Stimulated activated CD8-positive, alpha-beta memory T cell treated with anti-CD3 and anti-CD28 coated beads, Interleukin-12 subunit alpha, Interleukin-12 subunit beta, amount 100 ng/mL, for 4 hours (primary cell): ENCODE measurements at places on chromosomes 7 and 10.

- no peak for DNase-seq
Observed at GRCh38 chr10:62852961-62853702, 37.0 kb upstream of the EGR2 start.

- DNase-seq: no peak
Observed at GRCh38 chr7:145212050-145212449, 376.2 kb upstream of the TPK1 start.

DNA sequence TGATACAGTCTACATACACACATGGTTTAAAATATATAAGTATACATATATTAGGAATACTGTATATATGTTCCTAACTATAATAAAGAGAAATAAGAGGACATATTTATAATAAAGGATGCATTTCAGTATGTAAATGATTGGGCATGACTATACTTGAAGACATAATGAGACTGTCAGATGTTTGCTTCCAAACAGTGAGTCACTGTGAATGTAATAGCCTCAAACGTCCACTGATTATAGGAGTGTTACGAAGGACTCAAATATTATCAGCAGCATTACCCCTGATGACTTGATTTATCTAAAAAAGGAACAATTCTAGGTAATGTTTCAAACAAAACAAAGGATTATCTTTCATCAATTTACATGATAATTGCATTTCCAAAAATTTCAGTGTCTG lies 39.9 kb upstream of the NRBF2 start:
- no peak for DNase-seq

DNA sequence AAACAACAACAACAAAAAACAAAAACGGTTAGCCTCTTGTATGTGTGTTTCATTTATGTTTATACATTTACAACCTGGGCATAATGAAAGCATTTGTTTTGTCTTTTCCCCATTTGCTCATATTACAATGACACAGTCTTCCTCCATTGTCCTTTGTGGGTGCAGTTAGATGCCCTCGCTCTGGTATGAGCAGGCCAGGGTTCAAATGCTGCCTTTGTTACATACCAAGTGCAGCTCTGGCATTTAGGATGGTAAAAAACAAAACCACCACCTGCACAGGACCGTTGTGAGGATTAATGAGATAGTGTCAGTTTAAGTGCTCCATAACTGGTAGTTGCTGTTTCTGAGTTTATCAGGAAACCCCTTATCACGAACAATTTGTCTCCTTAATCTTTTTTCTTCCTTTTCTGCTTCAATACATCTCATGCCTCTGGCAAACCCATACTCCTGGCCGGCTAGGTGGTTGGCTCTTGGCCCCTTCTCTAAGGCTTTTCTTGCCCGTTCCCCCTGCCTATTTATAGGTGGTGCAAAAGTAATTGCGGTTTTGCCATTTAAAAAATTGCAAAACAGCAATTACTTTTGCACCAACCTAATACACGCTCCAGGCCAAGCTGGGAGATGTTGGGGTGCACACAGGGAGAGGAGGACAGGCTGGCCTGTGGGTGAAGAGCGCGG lies 18.6 kb upstream of the TMEM225B start:
- no peak for DNase-seq

- DNase-seq: no peak
Observed at GRCh38 chr7:43694399-43694748, 34.9 kb downstream of the COA1 start.

DNA sequence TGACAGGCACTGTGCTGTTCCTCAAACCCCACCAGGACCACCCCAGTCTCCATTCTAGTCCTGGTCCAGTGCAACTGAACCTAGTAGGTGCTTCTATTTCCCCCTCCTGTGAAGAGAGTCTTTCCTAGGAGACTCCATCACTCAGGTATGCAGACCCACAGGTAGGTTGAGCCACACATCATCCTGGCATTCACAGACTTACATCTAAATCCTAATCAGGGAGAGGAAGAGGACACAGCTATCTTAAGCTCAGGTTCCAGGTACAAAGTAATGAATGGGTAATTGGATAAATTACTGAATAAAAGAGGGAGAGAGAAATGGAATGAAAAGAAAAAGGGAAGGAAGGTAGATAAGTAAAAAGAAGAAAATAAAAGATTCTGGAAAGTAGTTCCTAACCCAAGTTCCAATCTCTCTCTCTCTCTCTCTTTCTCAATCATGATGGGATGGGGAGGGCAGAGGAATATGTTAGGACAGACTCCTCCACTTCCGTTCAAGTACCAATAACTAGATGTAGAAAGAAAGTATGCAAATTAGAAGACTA lies 139.8 kb upstream of the NAMPT start:
- no peak for DNase-seq

DNA sequence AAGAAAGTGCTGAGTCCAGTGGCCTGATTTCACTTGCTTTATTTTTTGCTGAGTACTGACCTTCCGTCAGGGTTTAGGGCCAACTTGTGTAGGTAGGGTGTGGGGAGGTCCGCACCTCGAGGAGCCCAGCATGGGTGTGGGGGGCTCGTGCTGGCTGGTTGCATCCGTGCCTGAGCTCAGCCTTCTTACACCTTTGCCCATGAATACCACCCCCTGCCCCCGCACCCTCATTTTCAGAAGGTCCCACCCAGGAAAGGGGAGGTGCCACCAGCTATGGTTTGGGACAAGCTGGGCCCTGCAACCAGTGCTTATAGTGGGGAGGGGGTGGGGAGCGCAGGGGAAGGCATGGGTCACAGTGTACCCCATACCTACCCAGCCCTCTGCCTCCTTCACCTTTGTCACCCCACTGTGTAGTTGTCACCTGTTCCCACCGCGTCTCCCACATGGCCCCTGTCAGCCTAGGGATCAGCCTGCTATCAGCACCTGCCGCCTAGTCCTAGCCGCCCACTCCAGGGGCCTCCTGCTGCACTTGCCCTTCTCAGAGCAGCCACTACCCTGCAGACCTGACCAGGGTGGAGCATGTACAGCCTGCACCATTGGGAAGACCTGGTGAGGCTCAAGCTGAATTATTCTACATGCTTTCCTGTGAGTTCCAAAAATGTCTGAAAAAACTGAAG lies 146.2 kb upstream of the RET start:
- DNase-seq: no peak

DNA sequence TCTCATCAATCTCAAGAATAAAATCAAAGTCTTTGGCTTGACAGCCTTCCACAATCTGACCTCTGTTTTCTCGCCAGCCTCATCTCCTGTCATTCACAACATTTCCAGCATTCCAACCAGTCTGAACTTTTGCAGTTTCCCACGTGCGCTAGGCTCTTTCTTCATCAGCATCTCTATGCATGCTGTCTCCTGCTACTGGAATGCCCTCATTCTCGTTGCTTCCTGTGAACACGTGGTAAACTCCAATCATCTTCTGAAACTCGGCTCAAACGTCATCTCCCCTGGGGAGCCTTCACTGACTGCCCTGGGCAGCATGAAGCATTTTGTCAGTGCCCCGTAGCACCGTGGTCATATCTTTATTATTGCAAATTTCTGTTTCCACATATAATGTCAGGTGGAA lies 12.2 kb upstream of the RSBN1L start:
- no peak for DNase-seq

DNA sequence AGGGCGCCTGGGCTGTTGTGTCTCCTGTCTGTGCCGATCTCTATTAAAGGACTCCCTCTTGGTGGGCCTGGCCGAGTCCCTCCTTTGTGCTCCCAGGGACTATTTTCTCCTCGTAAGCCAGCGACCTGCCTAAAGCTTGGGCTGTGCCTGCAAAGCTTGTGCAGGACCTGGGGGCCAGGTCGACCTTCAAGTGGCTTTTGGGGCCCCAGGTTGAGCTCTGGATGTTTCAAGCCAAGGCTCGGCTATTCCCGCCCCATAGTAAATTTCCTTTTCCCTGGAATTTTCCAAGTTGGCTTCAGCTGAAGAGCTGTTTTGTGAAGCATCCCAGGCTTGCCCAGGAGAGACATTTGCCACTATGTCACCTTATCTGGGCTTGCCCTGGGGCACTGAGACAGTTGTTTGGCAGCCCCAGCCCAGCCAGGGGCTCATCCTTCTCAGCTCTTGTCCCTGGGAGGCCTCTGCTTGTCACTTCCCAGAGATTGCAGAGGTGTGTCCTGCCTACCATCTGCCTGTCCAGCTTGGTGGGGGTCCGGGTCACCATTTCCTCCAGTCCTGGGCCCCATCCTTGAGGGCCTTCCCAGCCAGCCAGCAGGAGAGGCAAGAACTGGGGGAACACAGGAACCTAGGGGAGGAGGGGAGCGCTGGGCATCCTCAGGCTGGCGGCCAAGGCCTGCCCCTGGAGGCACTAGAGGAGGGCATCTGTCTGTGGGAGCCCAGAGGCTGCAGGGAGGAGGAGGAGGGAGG lies 20.2 kb downstream of the ZMIZ2 start:
- no peak for DNase-seq

DNA sequence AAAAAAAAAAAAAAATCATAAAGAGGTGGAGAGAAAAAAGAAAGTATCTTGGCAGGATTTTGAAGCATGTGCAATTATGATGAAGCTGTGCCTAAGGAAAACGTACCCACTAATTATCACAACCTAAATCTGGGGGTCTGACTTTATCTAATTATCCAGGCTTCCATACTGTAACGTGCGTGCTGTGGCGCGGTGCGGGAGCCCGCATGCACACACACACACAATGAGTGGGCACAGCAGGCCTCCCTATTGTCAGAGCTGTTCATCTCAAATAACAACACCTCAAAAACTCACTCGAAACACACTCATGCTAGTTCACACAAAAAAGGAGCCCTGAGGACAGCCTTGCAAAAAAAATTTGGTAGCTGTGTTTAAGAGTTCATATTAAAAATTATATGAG lies 31.9 kb downstream of the BEND7 start:
- DNase-seq: no peak

DNA sequence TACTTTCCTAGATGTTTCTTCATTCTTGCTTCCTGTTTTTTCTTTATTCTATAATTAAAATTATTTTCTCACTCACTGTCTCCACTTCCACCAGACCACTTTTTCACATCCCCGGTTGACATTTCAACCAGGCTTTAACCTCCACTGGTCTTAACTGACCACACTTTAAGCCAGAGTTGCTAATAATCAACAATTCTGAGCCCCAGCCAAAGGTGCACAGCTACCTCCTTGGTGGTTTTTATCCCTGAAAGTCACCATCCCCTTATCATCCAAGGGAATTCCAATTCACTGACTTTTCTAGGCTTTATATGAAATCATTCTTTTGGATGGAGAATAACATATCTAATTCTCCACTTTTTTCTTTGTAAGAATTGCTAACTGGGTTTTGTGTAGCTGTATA lies 138.9 kb downstream of the FRMD4A start:
- no peak for DNase-seq

- DNase-seq: no peak
Observed at GRCh38 chr7:7148798-7149481, 33.4 kb upstream of the C1GALT1 start.

DNA sequence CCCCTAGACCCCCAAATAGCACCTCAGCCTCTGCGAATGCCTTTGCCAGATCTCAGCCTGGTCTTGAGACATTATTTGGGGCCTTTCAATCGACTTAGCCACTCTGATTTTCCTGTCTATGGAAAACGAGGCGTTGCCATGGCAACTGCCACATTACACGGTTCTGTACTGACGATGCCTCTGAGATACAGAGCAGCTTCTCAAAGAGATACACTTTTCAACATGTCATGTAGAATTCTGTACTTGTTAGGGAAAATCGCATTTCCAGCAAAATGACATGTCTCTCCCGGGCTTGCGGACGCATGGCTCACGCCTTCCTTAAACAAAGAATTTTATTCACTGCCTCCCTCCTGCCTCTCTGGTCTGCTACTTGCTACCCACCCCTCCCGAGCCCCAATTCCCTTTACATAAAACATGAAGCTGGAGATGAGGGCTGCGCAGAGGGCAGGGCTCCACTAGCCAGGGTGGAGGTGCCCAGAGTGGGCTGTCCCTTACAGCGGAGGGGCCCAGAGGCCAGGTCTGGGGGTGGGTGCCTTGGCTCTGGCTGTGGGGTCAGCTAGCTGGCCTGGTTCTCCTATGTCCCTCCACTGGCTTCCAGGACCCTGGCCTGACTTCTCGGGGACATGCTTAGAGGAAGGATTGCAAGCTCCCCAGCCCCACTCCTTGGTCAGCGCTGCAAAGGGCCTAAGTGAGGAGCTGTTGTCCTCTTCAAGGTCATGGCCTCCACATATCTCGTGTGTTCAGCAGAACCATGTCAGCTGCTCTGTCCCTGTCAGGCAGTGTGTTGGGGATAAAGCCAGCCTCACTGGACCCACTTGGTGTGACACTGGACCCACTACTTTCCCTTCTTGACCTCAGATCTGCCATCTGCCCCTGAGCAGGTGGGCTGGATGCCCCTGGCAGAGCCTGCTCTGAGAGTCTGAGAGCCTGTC lies 342.5 kb downstream of the RPS24 start:
- no peak for DNase-seq

DNA sequence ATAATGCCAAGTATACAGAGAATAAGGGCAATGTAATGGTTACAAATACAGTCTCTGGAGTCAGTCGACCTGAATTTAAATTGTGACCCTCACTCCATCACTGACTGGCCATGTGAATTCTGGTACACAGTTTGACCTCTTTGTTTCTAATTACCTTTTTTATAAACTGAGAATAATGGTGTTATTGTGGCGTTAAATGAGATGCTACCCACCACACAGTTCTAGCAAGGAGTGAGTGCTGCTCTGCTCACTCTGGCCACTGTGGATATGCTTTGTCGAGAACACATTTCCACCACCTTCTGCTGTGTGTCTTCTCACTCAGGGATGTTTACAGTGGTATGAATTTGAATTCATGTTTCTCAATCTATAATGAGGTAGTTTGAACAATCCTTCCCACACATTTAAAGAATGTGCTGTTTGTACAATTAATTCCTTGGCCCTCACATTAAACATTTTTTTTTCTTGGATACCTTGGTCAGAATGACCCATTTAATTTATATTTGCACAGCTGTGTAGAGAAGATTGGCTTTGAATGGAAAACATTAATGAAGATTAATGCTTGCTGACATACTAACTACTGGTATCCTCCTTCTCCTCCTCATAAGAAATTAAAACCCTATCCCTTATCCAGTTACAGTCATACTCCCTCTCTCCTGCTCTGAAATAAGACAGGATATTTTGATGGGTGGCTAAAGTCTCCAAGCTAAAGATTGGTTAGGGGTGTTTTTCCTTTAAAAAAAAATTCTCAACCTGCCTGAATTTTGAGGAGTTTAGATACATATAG lies 42.4 kb downstream of the PLCE1 start:
- no peak for DNase-seq

DNA sequence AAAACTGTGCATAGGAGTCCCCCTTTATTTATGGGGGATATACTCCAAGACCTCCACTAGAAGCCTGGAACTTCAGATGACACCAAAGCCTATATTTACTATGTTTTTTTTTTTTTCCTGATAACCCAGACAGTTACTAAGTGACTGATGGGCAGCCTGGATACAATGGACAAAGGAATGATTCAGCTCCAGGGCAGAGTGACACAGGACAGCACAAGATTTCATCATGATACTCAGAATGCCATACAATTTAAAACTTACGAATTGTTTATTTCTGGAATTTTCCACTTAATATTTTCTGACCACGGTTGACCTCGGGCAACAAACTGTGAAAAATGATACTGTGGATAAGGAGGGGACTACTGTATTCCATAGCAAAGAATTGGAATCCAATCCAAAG lies 843.6 kb downstream of the PCDH15 start:
- no peak for DNase-seq

GRCh38 chr7:46930366-46930765 lies 651.5 kb downstream of the TNS3 start:
- no peak for DNase-seq

GRCh38 chr10:70269741-70270140 lies 14.1 kb downstream of the NPFFR1 start:
- DNase-seq: no peak

GRCh38 chr10:62992145-62992721 lies 140.9 kb upstream of the NRBF2 start:
- DNase-seq: no peak

- DNase-seq: no peak
Observed at GRCh38 chr10:7763929-7764328, 23.9 kb downstream of the KIN start.

GRCh38 chr10:110358869-110359629 lies 54.3 kb upstream of the SMNDC1 start:
- DNase-seq: no peak
